ENCODE measurements at places on chromosomes 12 and 14.

DNA sequence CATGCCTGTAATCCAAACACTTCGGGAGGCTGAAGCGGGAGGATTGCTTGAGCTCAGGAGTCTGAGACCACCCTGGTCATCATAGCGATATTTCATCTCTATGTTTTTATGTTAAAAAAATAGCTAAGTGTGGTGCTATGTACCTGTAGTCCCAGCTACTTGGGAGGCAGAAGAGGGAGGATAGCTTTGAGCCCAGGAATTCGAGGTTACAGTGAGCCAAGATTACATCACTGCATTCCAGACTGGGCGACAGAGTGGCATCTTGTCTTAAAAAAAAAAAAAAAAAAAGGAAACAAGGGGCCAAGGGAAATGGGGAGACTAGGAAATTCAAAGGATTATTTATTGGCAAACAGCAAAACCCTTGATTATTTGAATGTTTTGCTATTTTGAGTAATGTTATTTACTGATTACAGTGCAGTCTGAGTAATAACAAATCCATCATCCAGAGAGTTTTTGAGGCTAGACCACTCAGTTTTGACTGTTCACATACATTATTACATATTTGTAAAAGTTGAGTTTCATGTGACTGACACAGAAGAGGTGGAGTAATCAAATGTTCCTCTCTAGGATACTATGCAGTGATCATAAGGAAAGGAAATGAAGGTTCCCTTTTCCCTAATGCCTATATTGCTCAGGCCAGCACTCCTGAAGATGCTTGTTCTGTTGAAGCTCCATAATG, 40.8 kb downstream of the PRKCH start:
- no peak for DNase-seq

- DNase-seq = no peak
Measured at GRCh38 chr12:47824635-47825034, 4.9 kb upstream of the HDAC7 start.

GRCh38 chr12:110262442-110263388, 18.3 kb upstream of the ATP2A2 start:
- DNase-seq = no peak

GRCh38 chr12:48977290-48978281, 536 bp upstream of the WNT1 start:
- DNase-seq = peak; percentile 65

GRCh38 chr14:91372671-91373495, 44.7 kb downstream of the CCDC88C start:
- DNase-seq = no peak

DNA sequence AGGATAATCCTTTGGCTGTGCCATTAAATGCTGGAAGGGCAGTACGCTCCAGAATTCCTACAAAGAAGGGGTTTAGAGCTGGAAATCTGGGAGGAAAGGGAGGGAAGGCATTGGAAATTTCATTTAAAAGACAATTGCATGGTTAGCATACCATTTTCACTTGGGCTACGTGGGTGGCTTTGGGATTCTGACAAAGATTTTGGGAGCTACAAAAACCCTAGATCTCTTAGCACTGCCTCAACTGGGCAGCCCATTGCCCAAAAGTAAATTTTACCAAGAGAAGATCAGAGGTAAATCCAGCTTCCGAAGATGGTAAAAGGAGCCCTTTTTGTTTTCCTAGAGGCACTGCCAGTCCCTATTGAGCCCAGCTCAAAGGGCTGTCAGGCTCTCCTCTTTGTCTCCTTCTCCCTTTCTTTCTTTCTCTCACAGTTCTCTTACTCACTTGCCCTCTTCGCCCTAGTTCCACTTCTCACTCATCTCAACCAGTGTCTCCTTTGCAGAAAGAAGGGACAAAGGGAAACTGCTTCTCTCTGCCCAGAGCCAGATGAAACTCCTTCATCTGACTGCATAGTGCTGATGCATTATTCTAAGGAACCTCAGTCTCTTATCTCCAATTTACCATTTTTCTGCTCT, 125.4 kb upstream of the PLEKHA5 start:
- DNase-seq = no peak

DNA sequence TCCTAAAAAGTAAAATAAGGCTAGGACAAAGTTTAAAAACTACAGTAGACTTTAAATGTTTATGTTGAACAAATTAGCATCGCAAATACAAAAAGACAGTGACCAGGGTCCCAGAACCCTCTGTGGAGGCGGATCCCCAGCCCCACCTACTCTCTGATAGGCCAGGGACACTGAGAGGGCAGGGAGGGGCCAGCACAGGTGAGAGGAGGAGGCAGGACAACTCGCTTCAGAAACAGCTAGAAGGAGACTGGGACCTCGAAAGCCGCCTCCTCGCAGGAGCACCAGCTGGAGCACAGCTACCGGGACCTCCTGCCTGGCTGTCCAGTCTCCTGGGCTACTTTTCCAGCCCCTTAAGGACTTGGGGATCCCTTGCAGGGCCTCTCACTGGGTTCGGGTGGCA, 992 bp downstream of the DNAH10 start:
- no peak for DNase-seq

DNA sequence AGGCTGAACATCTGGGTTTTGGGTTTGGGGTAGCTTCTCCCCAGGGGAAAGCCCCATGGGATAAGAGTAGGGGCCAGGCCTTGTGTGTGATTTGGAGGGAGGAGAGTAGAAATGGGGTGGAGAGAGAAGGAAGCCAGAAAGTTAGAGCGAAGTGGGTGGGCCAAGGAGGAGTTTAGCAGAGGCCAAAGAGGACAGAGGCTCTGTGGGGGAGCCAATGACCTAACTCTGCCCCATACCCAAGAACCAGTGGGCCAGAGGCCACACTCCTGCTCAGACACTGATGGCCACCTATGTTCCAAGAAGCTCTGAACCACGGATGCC, 9.3 kb downstream of the ZNF385A start:
- DNase-seq = no peak

- no peak for DNase-seq
Measured at GRCh38 chr14:38105106-38105702, 102.5 kb upstream of the SSTR1 start.

DNA sequence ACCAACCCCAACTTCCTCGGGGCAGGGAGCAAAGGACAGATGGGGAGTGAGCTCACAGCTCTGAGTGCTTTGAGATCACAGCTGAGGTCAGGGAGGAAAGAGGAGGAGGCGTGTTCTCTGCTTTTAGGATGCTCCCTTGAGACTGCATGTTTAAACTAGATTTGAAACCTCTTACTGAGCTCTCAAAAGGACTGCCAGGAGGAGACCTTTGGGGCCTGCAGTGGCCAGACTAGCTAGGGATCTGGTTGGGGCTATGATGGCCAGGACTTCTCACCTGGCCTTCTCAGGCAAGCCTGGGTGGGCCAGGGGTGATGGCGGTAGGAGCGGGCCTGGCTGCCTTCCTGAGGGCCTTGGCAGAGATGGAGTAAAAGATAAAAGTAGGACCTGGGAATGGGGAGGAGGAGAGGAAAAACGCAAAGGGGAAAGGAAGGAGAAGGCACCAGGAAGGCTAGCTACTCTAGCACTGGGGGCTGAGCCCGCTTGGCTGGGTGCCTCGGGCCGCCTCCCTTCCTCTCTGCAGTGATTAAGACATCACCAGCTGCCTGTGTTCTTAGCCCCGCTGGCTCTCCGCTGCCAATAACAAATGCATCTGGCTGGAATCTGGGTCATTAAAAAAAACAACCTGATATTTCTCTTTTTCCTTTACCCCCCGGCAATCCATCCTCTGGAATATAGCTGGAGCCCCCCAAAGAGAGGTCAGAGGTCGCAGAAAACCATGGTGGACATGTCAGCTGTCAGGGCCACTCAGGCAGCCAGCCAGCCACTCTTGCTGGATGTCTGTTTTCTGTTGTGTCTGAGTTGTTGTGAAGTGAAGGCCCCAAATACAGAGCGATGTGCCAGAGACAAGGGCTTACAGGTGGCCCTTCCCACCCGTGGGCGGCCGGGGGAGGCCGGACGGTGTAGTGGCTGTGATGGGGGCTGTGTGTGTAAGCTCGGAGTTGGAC, 141.3 kb downstream of the TSPAN9 start:
- no peak for DNase-seq
